A549 (cell line): ENCODE measurements at places on chromosomes 13 and 19. TPM values are rescaled to one million over a fixed set of nuclear protein-coding genes. Genes with fewer than 3 reads are reported as not detected.

DNA sequence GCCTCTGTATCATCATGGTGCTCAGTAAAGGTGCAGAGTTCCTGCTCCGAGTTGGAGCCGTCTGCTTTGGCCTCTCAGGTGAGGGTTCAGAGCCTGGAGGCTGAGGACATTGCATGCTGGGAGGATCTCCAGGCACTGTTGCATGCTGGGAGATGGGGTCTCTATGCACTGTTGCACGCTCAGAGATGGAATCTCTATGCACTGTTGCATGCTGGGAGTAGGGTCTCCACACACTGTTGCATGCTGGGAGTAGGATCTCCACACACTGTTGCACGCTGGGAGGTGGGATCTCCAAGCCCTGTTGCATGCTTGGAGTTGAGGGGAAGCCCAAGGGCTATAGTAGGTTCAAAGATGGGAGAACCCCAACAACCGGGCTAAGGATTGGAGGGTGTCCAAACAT is 8.3 kb downstream of the CACNG6 start:
- no peak for DNase-seq

DNA sequence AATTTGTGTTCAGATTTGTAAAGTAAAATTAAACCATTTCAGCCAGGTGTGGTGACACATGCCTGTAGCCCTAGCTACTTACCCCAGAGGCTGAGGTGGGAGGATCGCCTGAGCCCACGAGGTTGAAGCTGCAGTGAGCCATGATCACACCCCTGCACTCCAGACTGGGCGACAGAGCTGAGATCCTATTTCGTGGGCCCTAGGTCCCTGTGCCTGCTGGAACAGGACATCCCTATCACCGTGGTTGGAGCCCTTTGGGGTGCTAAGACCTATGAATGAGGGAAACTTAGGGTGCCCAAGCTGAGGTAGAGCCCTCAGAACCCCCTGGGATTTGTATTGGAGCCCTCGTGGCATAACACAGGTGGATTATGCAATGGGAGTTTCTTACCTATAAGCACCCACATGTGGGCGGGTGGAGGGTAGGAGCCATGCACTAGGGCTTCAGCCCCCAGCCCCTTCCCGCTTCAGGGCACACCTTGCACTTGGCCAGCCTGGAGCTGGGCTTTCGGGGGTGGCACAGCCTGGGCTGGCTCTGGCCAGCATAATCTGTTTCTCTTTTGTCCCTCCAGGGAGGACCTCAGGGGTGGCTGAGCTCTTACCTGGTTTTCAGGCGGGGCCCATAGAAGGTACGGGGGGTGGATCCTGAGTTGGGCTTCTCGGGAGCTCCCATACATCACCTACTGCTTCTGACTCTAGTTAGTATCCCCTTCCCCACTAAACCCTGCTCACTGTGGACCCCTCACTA is 7.2 kb upstream of the USF2 start:
- no peak for DNase-seq

DNA sequence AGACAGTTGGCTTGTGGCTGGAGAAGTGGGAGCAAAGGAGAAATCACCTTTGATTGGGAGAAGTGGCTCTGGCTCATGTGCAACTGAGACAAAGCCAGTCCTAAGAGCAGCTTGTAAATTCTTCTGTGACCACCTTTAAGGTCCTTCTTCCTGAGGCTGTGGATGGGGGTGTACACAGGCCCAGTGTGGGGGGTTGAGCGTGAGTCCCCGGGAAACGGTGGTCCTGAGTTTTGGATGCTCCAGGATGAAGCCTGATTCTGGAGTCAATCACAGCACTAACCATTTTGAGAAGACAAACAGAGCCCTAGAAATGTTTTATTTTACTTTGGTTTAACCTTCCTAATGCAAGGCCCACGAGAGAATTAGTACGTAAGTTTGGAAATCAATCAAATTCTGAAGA is 3.9 kb upstream of the CEBPA start:
- no peak for DNase-seq

DNA sequence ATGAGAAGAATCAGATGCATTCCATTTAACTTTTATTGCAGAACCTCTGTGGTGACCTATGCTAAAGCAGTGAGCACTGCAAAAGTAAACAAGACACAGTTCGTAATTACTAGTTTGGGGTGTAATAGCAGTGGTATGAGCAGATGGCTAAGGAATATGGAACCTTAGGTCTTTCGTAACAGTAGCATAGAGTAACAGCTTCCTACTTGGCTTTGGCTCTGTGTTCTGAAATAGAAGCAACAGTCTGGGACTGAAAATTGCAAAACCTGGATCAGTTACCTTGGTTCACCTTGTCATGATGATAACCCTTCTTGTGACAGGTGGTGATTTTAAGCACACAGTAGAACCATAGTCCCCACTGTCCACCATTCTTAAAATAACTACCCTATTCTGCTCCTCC is 303.4 kb downstream of the GPC6 start:
- no peak for DNase-seq

DNA sequence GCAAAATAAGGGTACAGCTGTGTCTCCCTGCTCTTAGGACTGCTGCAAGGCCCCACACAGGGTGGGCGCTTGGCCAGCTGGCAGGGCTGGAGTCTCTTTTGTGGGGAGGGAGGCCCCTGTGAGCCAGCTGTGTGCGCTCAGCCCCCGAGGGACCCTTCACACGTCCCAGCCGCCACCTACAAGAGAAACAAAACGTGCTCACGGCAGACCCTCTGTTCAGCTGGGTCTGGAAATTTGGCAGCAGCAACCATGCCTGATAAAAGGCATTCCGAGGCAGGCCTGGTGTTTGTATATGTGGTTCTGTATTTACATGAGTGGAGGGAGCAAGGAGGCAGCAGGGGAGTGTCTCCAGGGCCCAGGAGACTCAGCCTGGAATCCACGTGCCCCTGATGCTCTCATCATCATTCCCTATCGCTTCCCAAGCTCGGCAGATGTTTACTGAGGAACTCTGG is 49.7 kb downstream of the CRTC1 start:
- no peak for DNase-seq

GRCh38 chr13:73073050-73073449 is 14.2 kb downstream of the KLF5 start:
- DNase-seq: no peak

GRCh38 chr13:113791226-113791625 is 32.2 kb downstream of the TMEM255B start:
- no peak for DNase-seq

- DNase-seq: peak; percentile 23
These were observed 88.9 kb downstream of the KDM4B start for GRCh38 chr19:5057860-5058259.

DNA sequence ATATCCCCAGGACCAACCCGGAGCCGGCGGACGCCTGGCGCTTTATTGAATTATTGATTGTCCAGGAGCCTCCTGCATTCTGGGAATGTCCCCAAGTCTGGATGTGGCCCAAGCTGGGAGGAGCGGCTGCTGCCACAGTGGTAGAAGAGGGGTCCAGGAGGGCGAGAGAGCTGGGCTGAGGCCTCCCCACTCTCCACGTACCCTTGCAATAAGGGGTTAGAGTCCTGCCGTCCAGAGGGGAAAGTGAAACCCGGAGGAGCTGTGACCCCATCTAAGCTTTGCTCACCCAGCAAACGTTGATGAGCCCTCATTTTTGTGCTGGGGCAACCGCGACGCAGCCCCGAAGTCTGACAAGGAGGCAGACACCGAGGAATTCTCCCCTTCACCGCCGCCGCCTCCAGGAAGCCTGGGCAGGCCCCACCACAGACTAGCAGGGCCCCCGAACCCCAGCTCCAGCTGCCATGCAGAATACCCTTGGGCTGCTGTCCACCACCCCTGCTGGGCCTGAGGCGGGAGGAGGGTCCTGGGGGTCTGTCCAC is 1.4 kb upstream of the C2CD4C start:
- no peak for DNase-seq

GRCh38 chr13:90233933-90234672 is 1113.4 kb upstream of the MIR17HG start:
- no peak for DNase-seq

DNA sequence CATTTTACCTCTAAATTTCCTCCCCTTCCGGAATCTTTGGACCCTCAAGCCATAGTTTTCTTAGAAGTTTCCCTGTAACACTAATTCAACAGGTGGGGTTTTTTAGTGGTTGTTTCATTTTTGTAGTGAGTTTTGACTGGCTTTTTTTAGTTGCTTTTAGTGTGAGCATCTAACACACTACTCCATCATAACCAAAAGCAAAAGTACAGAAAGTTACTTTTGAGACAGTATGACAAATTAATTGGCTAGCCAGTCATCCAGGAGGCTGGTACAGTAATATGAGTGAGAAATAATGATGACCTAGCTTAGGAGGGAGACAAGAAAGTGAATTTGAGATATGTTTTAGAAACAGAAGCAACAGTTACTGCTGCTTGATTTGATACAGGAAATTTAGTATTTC is 71.5 kb downstream of the DNAJC15 start:
- no peak for DNase-seq

- DNase-seq: no peak
These were observed 2.7 kb downstream of the LILRA4 start for GRCh38 chr19:54335979-54336892.

DNA sequence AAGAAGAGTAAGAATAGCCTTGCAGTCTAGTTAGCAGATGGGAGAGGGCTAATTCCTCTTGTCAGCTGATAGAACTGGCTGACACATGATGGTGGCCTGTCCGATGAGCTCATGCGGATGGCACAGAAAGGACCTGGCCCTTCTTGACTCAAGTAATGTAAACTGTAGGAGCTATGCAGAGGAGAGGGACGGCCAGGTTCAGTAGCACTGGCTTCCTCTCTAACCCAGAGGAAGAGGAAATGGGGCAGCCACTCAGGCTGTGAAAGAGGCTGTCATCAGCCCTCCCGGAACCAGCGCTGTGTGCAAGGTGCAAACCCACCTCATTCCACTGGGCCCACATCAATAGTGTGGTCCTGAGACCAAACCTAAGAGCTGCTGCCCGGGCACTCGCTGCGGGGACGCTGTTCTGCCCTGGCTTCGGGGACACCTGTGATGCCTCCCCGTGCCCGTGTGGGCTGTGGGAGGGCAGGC is 30.8 kb upstream of the USE1 start:
- DNase-seq: no peak

GRCh38 chr13:77291774-77292173 is 35.1 kb downstream of the MYCBP2 start:
- no peak for DNase-seq

- no peak for DNase-seq
These were observed 3.8 kb downstream of the C13orf46 start for GRCh38 chr13:113969973-113970611.

DNA sequence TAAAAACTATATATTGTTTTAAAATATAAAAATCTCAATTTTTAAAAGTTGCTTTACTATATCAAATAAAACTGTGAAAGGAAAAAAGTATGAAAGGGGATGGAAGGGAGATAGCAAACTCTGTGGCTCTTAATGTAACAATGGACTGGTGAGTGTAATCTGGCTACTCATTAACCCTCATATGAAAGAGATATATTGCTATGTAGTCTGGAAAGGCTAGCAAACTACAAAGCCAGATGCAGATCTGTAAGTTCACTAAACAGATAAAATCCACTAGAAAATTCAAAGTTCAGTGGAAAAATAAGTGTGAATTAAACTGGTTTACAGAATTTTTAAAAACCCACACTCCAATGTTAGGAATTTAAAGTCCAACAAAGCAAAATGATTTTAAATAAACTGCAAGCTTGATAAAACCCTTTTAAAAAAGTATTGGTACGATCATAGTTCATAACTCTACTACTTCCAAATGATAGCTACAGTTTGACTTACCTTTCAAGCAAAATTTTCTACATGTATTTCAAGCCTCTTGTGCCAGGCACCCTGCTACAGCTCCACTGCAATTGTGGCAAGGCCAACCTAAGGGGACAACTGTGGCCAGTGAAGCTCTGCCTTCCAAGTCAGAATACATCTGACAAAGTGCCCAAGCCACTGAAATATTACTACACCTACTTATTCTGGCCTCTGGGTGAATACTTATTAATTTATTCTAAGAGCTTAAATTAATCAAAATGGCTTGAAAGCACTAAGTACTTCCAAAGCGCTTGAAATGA is 647 bp upstream of the ELF1 start:
- DNase-seq: no peak

ZNF99 gene
- polyA plus RNA-seq: not detected in 3 replicates

SMIM44 gene
- polyA plus RNA-seq: not detected in 3 replicates

SYNGR4 gene
- polyA plus RNA-seq: 2.5 to 4.4 TPM (median 2.9 TPM) in 3 replicates

ERICH6B gene
- not detected in 3 replicates for polyA plus RNA-seq

KLK12 gene
- polyA plus RNA-seq: not detected in 3 replicates

SLITRK1 gene
- polyA plus RNA-seq: not detected in 3 replicates

CGB3 gene
- polyA plus RNA-seq: 0.13 to 0.28 TPM in 2 of 3 replicates, not detected in the other

DIRAS1 gene
- polyA plus RNA-seq: 2.6 to 4.3 TPM (median 3.7 TPM) in 3 replicates

PPP1R13L gene
- polyA plus RNA-seq: 18.9 to 23.2 TPM (median 20.9 TPM) in 3 replicates

ZFR2 gene
- 0.30 to 0.45 TPM (median 0.39 TPM) in 3 replicates for polyA plus RNA-seq

MAMSTR gene
- 0.33 to 0.44 TPM (median 0.40 TPM) in 3 replicates for polyA plus RNA-seq

NDFIP2 gene
- 21.1 to 23.2 TPM (median 23.0 TPM) in 3 replicates for polyA plus RNA-seq

TRAPPC5 gene
- 50.9 to 60.8 TPM (median 59.8 TPM) in 3 replicates for polyA plus RNA-seq

FDX2 gene
- 22.2 to 25.8 TPM (median 23.5 TPM) in 3 replicates for polyA plus RNA-seq

PINLYP gene
- 0.27 to 0.37 TPM (median 0.28 TPM) in 3 replicates for polyA plus RNA-seq

ZNF575 gene
- polyA plus RNA-seq: 1.4 to 2.2 TPM (median 1.5 TPM) in 3 replicates

NCAN gene
- 0.01 to 0.03 TPM in 2 of 3 replicates, not detected in the other for polyA plus RNA-seq
